Tibial nerve (tissue), 4 donors: ENCODE measurements at places on chromosomes 12 and 14. TPM values are rescaled to one million over a fixed set of nuclear protein-coding genes. Genes with fewer than 3 reads are reported as not detected.

DNA sequence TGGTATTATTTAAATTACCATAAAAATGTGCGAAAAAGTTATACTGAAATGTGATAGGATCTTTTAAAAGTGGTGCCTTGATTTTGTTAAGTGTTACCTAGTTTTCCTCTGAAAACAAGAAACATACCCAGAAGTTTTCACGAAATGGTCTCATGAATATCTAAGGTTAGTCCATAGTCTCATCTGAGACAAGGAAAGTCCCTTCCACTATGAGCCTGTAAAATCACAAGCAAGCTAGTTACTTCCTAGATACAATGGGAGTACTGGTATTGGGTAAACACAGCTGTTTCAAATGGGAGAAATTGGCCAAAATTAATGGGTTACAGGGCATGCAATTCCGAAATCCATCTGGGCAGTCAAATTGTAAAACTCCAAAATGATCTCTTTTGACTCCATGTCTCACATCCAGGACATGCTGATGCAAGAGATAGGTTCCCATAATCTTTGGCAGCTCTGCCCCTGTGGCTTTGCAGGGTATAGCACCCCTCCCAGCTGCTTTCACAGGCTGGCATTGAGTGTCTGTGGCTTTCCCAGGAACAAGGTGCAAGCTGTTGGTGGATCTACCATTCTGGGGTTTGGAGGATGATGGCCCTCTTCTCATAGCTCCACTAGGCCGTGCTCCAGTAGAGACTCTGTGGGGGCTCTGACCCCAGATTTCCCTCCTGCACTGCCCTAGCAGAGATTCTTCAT lies 271.4 kb downstream of the NAV3 start:
- DNase-seq, result no peak
- H3K36me3 ChIP-seq, result no peaks in the 10 kb centered on the region

Gene IRAK3
- 31.6 TPM for total RNA-seq

- DNase-seq, result no peak
- H3K4me1 ChIP-seq, result no peaks in the 10 kb centered on the region
- H3K4me3 ChIP-seq, result no peak overlapping the region
- no peaks in the 10 kb centered on the region for H3K36me3 ChIP-seq
- no peaks in the 10 kb centered on the region for H3K27me3 ChIP-seq
These were observed 62.2 kb downstream of the BMP4 start for GRCh38 chr14:53894456-53894855.

- H3K27ac ChIP-seq, result no peak overlapping the region
- DNase-seq, result no peak
- H3K36me3 ChIP-seq, result no peaks in the 10 kb centered on the region
- peaks cover 15% of the 10 kb centered on the region for H3K4me1 ChIP-seq
- peaks cover 93% of the 10 kb centered on the region for H3K27me3 ChIP-seq
These were observed 3.0 kb upstream of the CISTR start for GRCh38 chr12:53754633-53755264.

Gene ADAMTS20
- not detected for total RNA-seq

Gene TAS2R14
- 6.3 TPM for total RNA-seq

GRCh38 chr12:32183650-32184049 lies 77.0 kb downstream of the BICD1 start:
- DNase-seq, result no peak
- H3K27ac ChIP-seq, result no peak overlapping the region
- H3K27me3 ChIP-seq, result no peaks in the 10 kb centered on the region
- no peak overlapping the region for H3K4me3 ChIP-seq
- H3K4me1 ChIP-seq, result no peaks in the 10 kb centered on the region
- H3K36me3 ChIP-seq, result no peaks in the 10 kb centered on the region

Gene ASPG
- 2.8 TPM for total RNA-seq

DNA sequence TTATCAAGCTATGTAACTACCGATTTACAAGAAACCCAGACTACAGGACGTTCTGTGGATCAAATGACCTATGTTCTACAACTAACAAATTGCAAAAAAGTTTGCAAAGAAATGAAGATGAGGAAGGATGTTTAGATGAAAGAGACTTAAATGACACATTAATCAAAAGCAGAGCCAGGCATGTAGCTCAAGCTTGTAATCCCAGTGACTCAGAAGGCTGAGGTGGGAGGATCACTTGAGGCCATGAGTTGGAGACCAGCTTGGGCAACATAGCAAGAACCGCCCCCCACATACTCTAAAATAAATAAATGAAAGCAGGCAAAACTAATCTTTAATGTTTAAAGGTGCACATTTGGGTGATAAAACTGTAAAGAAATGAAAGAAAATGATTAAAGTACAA lies 331.9 kb downstream of the BTG1 start:
- H3K4me3 ChIP-seq, result no peak overlapping the region
- no peaks in the 10 kb centered on the region for H3K36me3 ChIP-seq
- no peak for DNase-seq
- no peaks in the 10 kb centered on the region for H3K27me3 ChIP-seq

- DNase-seq, result no peak
- H3K27ac ChIP-seq, result no peak overlapping the region
- no peaks in the 10 kb centered on the region for H3K36me3 ChIP-seq
- H3K4me1 ChIP-seq, result peaks cover 7% of the 10 kb centered on the region
These were observed 46.1 kb upstream of the PTPRO start for GRCh38 chr12:15276088-15276698.

GRCh38 chr14:82710267-82710841 lies 1176.7 kb upstream of the SEL1L start:
- no peak for DNase-seq
- H3K27ac ChIP-seq, result no peak overlapping the region
- H3K4me1 ChIP-seq, result no peaks in the 10 kb centered on the region
- H3K4me3 ChIP-seq, result no peak overlapping the region
- no peaks in the 10 kb centered on the region for H3K27me3 ChIP-seq

GRCh38 chr14:32480337-32480736 lies 151.2 kb downstream of the AKAP6 start:
- peak overlapping the region; percentile 41 for H3K27ac ChIP-seq
- DNase-seq, result no peak
- no peak overlapping the region for H3K4me3 ChIP-seq
- H3K36me3 ChIP-seq, result no peaks in the 10 kb centered on the region
- H3K27me3 ChIP-seq, result no peaks in the 10 kb centered on the region

DNA sequence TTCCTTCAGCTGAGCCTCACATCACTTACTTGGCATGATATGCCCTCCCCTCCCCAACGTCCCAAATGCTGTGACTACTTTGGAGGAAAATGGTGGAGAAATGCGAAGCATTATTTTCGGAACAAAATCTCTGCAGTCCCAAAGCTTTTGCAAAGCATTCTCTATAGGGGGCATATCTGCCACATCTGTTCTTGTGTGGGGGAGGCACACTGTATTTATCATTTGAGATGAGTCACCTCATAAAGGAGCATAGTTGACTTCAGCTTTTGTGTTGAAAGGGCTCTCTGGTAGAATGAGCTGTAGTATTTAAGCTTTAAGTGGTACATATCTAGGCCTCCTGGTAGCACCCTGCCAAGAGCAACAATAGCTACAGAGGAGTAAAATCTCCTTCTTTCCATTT lies 447.5 kb downstream of the ADAMTS20 start:
- H3K36me3 ChIP-seq, result no peaks in the 10 kb centered on the region
- H3K4me1 ChIP-seq, result no peaks in the 10 kb centered on the region
- no peak overlapping the region for H3K4me3 ChIP-seq
- no peaks in the 10 kb centered on the region for H3K27me3 ChIP-seq
- H3K27ac ChIP-seq, result no peak overlapping the region

GRCh38 chr12:79657136-79657535 lies 33.6 kb downstream of the PAWR start:
- H3K27me3 ChIP-seq, result no peaks in the 10 kb centered on the region
- H3K36me3 ChIP-seq, result no peaks in the 10 kb centered on the region
- no peak overlapping the region for H3K4me3 ChIP-seq
- DNase-seq, result no peak
- H3K27ac ChIP-seq, result no peak overlapping the region

Gene RTN1
- total RNA-seq, result 13.1 TPM

DNA sequence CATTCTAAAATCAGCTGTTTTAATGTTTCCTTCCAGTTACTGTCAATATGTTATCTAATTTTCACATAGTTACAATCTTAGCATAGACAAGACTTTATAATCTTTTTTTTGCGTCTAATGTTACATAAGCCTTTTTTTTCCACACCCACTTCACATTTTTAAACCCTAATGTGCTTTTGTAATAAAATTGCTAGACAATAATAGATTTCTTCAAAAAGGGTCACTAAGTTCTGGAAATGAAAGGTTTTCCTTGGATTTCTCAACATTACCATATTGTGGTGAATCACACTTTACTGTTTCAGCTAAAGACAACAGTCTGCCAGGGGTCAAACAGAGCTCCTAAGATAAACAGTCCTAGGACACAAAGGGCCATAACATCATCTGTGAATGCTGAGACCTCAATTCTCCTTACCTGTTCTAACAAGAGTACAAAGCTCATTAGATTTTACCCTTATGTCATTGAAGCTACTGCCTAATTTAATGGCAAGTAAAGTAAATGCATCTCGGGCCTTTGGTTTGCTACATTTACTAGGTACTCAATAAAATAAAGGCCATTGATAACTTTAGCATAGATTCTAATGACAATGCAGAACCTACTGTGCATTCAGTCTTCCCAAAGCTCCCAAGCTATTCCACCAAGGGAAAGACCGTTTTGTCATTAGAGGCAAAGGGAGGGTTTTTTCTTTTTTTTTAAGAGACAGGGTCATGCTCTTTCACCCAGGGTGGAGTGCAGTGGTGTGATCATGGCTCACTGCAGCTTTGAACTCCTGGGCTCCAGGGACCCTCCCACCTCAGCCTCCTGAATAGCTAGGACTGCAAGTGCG lies 111.2 kb upstream of the SLC38A2 start:
- DNase-seq, result no peak
- no peaks in the 10 kb centered on the region for H3K4me1 ChIP-seq
- H3K27me3 ChIP-seq, result no peaks in the 10 kb centered on the region
- no peak overlapping the region for H3K4me3 ChIP-seq
- no peaks in the 10 kb centered on the region for H3K36me3 ChIP-seq
- H3K27ac ChIP-seq, result peak overlapping the region; percentile 27

GRCh38 chr12:873954-874353 lies 75.5 kb downstream of the RAD52 start:
- no peak overlapping the region for H3K4me3 ChIP-seq
- no peaks in the 10 kb centered on the region for H3K4me1 ChIP-seq
- no peak for DNase-seq
- no peaks in the 10 kb centered on the region for H3K36me3 ChIP-seq

GRCh38 chr12:124512667-124513296 lies 54.6 kb downstream of the NCOR2 start:
- peaks cover 20% of the 10 kb centered on the region for H3K4me1 ChIP-seq
- no peaks in the 10 kb centered on the region for H3K27me3 ChIP-seq
- H3K36me3 ChIP-seq, result no peaks in the 10 kb centered on the region
- DNase-seq, result peak; percentile 86
- H3K4me3 ChIP-seq, result no peak overlapping the region
- peak overlapping the region; percentile 57 for H3K27ac ChIP-seq

DNA sequence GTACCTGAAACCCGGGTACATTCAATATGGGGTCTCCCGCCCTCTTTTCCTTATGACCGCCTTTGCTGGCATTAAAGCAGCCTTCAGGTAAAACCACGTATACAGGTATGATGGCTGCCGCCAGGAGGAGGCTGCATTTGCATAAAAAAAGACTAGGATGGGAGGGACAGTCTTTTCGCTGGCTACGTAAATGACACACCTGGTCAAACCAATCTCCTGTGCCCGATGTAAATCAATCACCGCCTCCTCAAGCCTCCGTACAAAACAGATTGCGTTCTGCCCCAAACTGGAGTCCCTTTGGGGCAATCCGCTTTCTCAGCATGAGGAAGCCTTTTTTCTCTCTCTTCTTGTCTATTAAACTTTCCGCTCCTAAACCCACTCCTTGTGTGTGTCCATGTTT lies 8.1 kb upstream of the ALDH1L2 start:
- H3K4me3 ChIP-seq, result no peak overlapping the region
- no peaks in the 10 kb centered on the region for H3K4me1 ChIP-seq
- no peak for DNase-seq
- H3K36me3 ChIP-seq, result no peaks in the 10 kb centered on the region
- H3K27me3 ChIP-seq, result no peaks in the 10 kb centered on the region

GRCh38 chr12:39105111-39105510 lies 199.7 kb upstream of the CPNE8 start:
- H3K27me3 ChIP-seq, result no peaks in the 10 kb centered on the region
- H3K36me3 ChIP-seq, result no peaks in the 10 kb centered on the region
- no peak overlapping the region for H3K27ac ChIP-seq

GRCh38 chr12:48956279-48957140 lies 777 bp downstream of the ARF3 start:
- peak overlapping the region; percentile 82 for H3K4me3 ChIP-seq
- H3K36me3 ChIP-seq, result no peaks in the 10 kb centered on the region
- peaks cover 30% of the 10 kb centered on the region for H3K4me1 ChIP-seq
- peak; percentile 81 for DNase-seq
- H3K27ac ChIP-seq, result peak overlapping the region; percentile 83
- H3K27me3 ChIP-seq, result no peaks in the 10 kb centered on the region

Gene LALBA
- total RNA-seq, result not detected

DNA sequence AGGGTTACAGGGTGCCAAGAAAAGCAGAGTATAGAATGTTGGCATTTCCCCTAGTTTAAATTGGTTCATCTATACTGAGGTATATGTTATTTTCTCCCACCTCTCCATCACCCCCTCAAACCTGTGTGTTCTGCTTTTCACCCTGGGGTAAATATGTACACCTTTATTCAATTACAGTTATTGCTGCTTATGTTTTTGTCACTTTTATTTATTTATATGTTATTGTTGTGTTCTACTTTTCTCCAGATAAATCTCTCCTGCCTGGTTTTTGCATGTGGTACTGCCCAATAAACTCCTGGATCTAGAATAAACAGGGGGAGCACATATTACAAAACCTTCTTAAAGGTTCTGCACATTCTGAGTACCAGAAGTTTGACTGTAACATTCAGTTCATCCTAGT lies 122.1 kb upstream of the NPAS3 start:
- H3K27ac ChIP-seq, result no peak overlapping the region
- H3K36me3 ChIP-seq, result no peaks in the 10 kb centered on the region
- DNase-seq, result no peak

Gene HOXC9
- total RNA-seq, result 6.7 TPM

DNA sequence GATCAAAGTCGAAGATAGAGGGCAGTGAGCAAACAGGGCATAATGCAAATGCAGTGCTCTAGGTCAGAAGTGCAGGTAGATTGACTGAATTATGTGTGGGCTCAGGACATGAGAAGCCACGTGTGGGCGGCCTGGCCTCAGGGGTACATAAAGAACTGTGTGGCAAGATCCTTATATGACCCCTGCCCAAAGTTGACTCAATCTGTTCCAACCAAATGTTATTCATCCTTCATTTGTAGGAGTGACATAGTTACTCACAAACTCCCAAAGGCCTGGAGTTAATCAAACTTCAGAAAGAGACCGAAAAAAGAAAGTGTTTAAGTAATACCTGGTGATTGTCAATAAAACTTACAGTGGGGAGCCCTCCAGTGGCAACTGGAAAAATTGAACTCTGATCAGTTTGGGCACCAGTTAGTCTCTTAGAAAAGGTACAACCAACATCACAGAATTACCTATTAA lies 150.4 kb upstream of the FAR2 start:
- no peaks in the 10 kb centered on the region for H3K4me1 ChIP-seq
- no peak overlapping the region for H3K4me3 ChIP-seq
- DNase-seq, result no peak
- no peaks in the 10 kb centered on the region for H3K27me3 ChIP-seq

Gene COX8C
- total RNA-seq, result not detected

GRCh38 chr14:100849115-100849781 lies 23.3 kb downstream of the MEG3 start:
- no peaks in the 10 kb centered on the region for H3K27me3 ChIP-seq
- H3K4me3 ChIP-seq, result no peak overlapping the region
- no peak overlapping the region for H3K27ac ChIP-seq
- no peak for DNase-seq

- H3K27me3 ChIP-seq, result no peaks in the 10 kb centered on the region
- peaks cover 16% of the 10 kb centered on the region for H3K4me1 ChIP-seq
- no peak for DNase-seq
These were observed 84.7 kb upstream of the SOX5 start for GRCh38 chr12:24034160-24034559.

Gene SMCO2
- total RNA-seq, result not detected

GRCh38 chr14:49497725-49498348 lies 88.3 kb downstream of the RPS29 start:
- H3K27me3 ChIP-seq, result no peaks in the 10 kb centered on the region
- peak; percentile 9 for DNase-seq
- H3K4me1 ChIP-seq, result no peaks in the 10 kb centered on the region
